Mammary epithelial cell (primary cell): ENCODE measurements at places on chromosomes 12 and 14. TPM values are rescaled to one million over a fixed set of nuclear protein-coding genes. Genes with fewer than 3 reads are reported as not detected.
A peak's percentile ranks its signal among the peaks of the same experiment; 100 is the strongest.

RPS6KA5 gene
- total RNA-seq = 7.9 and 10.9 TPM in 2 replicates

NT5DC3 gene
- 98.5 TPM for total RNA-seq

DNA sequence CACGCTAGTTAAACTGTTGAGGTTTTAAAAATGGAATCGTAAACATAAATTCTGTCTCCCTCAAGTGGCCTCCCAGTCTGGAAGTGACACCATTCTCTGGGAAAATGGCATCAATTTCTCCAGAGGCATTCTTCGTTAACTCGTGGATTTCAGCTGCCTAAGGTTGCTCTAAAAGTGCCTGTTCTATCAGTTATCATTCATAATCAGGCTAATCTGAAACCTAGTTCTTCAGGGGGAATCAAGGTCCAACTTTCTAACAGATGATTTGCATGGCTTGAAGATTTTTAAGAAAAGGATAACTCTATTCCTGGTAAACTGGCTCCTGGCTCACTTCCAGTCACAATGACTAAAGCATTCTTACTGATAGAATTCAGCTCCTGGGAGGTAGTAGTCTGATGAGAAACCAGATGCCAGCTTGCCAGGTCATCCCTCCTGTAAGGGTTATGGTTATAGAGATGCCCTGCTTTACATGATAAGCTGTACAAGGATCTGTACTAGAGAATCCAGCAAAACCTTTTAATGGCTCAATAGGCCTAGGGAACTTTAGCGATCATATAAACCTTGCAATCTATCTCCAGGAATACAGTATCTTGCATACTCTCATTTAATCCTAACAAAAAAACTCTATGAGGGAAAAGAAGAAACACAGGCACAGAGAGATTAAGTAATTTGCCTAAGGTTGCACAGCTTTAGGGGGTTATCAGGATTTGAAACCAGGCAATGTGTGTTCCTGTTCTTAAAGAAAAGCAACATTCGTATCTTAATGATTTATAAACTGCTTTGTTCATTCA lies 1.5 kb downstream of the L3HYPDH start:
- DNase-seq = peak; percentile 83

DNA sequence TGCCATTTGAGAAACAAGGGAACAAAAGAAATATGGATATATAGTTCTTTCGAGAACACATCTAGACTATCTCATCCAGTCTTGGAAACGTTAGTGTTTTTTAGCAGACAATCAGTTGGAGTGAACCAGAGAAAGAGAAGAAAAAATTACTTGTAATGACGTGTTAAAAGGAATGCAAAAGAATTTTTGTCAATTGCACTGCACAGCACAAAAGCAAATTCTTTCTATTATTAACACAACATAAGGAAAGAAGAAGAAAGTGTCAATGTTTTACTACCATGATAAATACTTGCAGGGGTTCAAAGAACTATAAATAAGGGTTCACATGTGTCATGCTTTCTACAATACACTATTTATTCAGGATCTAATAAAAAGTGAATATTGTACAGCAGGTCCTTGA lies 27.5 kb upstream of the GSG1 start:
- no peak for DNase-seq

GRCh38 chr14:48193893-48194292 lies 518.5 kb upstream of the MDGA2 start:
- DNase-seq = no peak
